ENCODE measurements at places on chromosomes 7 and 10. TPM values are rescaled to one million over a fixed set of nuclear protein-coding genes. Genes with fewer than 3 reads are reported as not detected.
A peak's percentile ranks its signal among the peaks of the same experiment; 100 is the strongest.

The TSPAN33 gene
- 7.3 TPM for total RNA-seq

DNA sequence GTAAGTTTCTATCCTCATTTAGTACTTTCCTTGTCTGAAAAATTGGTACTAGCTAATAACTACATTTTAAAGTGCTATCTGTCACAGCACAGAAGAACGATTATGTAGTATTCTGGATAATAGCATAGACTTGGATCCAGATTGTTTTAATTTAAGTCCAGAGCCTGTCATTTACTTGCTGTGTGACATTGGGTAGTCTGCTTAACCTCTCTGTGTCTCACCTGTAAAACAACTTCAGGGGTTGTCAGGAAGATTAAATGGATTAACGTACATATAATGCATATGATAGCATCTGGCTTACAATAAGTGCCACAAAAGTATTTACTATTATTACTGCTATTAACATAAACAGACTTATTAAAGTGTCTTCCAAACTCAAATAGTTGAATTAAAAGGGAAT lies 1221.4 kb downstream of the GATA3 start:
- DNase-seq = no peak

The CD36 gene
- 726 TPM for total RNA-seq

The CALHM1 gene
- not detected for total RNA-seq

- peak; percentile 11 for DNase-seq
Observed at GRCh38 chr10:78727251-78727650, 341.5 kb upstream of the ZMIZ1 start.

DNA sequence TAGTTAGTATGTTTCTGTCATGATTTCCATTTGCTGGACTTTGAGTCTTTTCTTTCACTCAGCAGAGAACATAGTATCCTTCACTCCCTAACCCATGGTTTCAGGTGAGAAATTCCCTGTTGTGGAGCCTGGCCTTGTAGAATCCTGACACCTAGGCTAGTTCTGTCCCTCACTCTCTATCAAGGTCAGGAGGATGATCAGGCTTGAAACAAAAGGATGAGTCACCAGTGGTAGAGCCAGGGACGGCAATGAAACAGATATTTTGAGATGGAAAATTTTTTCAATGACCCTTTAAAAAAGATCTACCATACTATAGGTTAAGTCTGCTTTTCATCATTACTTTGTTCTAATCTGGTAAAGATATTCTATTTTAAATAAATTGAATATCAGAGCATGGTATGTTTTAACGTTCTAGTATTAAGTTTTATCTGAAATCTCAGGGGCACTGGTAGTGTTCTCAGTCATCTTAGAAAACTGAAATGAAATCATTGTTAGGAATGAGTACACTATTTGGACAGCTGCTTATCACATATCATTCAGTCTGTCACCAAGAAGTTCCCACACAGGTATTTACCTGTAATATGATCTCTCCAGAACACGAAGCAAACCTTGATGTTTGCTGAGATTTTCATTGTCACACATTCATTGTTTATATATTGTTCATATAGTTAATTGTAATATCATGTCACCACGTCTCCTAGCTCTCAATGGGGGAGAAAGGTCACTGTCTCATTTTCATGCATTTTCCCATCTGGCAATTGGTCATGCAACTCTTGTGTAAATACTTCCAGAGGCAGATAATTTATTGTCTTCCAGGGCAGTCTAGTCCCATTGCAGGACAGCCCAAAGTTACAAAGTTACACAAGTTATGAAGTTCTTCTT lies 299.9 kb upstream of the LRRTM3 start:
- DNase-seq = no peak

The FAM171A1 gene
- 23.5 TPM for total RNA-seq

DNA sequence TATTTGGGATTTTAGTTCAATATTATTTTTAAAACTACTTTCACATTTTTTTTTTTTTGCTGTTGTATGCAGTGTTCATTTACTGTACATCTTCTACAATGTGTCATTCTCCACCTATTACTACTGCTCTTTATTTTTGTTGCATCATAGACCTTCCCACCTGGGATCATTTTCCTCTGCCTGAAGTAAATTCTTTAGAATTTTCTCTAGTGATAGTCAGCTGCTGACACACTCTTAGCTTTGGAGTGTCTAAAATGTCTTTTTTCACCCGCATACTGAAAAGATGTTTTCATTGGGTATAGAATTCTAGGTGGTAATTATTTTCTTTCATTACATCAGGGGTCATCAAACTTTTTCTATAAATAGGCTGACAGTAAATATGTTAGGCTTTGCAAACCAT lies 30.5 kb downstream of the CFAP43 start:
- no peak for DNase-seq

The PCLO gene
- total RNA-seq = 6.1 TPM

The GDF10 gene
- total RNA-seq = 34.7 TPM

- DNase-seq = no peak
Observed at GRCh38 chr7:112049555-112050249, 156.5 kb downstream of the DOCK4 start.

- no peak for DNase-seq
Observed at GRCh38 chr10:78255214-78255613, 221.6 kb downstream of the RPS24 start.

DNA sequence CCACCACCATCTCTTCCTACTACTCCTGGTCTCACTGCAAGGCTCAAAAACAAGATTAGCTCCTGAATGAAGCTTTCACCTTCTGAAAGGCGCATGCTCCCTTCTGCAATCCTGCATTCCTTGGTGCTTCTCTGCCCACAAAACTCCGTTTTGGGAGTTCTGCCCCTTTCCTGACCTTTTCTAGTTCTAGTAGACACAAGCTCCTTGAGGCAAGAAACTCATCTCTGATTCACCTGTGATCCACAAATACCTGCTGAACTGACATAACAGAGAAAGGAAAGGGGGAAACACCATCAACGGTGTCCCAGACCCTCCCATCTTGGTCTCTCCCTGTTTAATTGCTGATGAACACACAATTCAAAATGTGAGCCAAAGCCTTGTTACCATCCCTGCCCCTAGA lies 64.0 kb upstream of the EGR2 start:
- no peak for DNase-seq

DNA sequence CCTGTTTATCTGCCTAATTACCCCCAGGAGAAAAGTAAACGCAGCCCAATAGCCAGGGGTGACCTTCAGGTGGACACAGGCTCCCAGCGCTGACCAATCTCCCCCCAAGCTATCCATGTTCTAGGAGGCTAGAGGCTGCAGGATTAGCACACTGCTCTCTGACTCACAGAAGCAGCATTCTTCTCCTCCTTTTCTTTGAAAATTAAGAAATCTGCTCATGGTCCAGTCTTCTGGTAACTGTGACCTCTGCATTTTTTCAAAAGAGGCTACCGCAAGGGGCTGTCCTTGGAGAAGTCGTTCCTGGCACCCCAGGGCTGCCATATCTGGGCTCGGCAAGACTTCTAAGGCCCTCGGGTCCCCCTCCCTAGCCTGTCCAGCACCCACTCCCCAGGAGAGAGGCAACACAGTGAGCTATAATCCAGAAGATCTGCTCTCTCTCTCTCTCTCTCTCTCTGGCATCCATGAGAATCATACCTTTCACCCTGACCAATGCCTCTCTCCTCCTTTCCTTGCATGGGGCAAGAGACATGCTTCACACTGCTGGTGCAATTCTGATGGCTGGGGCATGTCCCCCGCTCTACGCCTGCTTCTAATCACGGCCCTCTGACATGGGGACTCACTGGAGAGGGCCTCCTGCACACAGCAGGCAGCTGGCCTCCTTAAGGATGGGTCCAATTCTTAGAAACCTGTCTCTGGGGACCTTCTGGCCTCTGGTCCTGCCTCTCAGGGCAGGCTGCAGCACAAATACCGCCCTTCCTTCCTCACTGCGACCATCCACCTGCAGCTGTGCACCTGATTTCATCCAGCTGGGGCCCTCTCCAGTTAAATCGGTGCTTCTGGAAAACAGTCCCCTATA lies 27.3 kb downstream of the ANXA11 start:
- no peak for DNase-seq

Measured in lung (tissue), 17 donors.